NCI-H1092 treated with DMSO at 0.1 percent for 48 hours (cell line): ENCODE measurements at places on chromosomes 5 and 9.
A peak's percentile ranks its signal among the peaks of the same experiment; 100 is the strongest.

- DNase-seq: no peak
These were observed 5.9 kb upstream of the RHOBTB3 start for GRCh38 chr5:95725071-95725820.

DNA sequence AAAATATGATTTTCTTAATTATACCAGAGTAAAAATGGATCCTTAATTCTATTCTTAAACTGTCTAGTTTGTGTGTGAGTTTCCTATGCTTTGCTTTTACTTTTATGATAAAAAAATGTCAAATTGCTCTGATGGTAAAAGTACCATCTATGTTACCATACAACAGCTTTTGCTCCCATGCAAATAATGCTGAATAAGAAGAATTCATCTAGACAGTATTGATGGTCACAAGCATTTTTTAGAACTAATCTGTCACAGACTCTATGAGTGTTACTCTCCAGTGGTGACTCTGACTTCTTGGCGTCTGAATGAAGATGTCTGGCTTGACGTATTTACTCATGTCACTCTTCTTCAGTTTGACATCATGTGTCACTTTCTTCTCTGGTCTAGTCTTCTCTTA is 608.1 kb upstream of the RORB start:
- DNase-seq: no peak

- no peak for DNase-seq
These were observed 51.5 kb downstream of the ZFAND5 start for GRCh38 chr9:72313507-72313906.

DNA sequence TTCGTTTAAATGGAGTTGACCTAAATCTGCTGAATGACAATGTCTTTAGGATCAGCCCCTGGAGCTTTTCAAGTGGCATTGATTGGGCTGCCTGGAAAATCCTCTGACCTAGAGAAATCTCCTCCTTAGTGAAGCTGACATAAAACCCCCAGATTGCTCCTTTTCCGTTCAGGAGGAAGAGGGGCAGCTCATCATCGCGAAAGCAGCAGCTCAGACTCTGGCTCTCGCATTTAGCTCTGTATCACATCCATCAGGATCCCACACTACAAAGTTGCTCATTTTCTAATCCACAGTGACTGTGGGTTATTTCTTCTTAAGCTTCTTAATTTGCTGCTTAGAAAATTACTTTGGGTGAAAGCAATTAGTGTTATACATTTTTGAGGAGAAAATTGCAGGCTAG is 373.7 kb downstream of the ENC1 start:
- no peak for DNase-seq

DNA sequence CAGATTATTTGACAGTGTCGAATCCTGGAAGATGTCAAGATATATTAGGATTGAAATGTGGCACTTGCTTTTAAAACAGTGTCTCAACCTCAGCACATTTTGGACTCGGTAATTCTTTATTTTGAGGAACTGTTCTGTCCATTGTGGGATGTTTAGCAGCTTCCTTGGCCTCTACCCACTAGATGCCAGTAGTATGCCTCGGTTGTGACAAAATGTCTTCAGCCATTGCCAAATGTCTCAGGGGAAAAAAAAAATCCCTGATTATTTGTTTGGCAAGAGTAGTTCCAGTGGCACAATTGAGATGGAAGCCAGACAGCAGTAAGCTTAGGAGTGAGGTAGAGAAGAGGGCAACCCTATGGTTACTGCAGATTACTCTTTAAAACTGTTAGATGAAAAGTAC is 694.5 kb upstream of the RIOK2 start:
- DNase-seq: no peak

GRCh38 chr9:109199676-109200075 is 32.6 kb upstream of the FRRS1L start:
- DNase-seq: no peak

GRCh38 chr9:88418715-88419540 is 30.7 kb downstream of the SPIN1 start:
- DNase-seq: no peak

DNA sequence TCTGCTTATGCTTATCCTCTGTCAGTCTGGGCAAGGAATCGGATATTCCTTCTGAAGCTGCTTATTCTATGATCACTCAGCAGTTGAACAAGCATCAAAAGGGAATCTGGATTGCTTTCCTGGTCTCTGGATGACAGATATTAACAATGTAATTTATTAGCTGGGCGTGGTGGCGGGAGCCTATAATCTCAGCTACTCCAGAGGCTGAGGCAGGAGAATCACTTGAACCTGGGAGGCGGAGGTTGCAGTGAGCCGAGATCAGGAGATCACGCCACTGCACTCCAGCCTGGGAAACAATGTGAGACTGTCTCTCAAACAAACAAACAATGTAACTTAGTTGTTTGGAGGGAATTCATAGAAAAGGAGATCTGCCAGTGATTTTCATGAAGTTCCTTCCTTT is 45.4 kb downstream of the DMRT1 start:
- DNase-seq: no peak

DNA sequence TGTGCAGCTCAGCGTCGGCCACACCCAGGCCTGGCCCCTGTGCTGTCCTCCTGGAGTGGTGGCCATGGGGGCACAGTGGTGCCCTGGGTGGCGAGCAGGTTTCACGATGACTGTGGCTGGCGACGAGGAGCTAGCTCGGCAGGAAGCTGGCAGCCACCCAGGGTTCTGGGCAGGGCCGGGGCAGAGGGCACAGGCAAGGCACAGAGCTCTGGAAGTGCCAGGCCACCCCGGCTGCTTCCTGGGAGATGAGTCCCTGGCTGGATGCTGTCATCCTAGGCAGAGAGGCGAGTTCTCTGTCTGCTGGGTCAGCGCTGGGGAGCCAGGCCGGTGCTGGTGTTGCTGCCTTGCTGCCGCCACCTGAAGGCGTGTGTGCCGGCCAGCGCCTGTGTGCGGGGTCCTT is 51.7 kb downstream of the RXRA start:
- DNase-seq: no peak

- no peak for DNase-seq
These were observed 14.6 kb upstream of the CFAP95 start for GRCh38 chr9:69805962-69806515.

DNA sequence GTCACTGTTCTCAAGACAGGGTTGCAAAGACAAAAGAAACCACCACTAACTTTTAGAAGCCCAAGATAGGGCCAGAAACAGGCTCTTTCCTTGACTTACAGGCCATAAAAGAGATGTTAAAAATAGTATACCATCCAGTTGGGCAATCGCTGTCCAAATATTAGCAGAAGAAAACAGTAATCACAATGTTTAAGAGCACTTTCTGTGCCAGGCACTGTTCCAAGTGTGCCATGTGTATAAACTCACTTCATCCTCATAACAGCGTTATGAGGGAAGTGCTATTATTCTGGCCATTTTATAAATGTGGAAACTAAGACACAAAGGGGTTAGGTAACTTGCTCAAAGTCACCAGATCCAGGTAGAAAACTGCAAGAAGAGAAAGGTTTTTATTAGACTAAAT is 111.7 kb downstream of the KCNN2 start:
- DNase-seq: peak; percentile 22

DNA sequence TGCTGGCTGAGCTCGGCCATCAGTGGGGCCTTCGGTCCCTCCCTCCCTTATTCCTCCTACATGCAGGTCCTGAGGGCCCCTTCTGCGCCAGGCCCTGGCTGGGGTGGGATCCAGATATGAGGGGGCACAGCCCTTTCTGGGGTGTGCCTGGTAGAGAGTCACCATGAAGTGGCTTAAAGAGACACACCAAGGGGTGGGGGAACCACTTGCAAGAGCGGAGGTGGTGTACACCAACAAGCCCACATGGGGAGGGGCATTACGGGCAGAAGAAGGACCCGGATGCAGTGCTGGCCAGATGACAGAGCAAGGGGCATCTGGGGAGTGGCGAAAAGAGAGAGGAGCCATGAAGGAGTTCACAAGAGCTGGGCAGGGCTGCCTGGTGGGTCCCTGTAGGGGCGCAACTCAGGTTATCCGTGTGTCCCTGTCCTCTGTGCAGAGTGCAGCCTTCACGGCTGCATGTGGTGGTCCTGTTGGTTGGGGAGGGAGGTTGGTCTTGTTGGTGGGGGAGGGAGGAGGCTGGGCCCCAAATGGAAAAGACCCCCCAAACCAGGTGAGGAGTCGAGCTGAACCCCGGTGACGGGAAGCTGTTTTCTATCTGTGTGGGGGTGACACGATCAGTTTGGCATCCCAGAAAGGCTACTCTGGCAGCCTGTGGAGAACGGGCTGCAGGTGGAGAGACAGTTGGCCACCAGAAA is 158.1 kb downstream of the DAB2IP start:
- DNase-seq: no peak

- DNase-seq: no peak
These were observed 113.7 kb upstream of the EPB41L4A start for GRCh38 chr5:112532654-112533360.

DNA sequence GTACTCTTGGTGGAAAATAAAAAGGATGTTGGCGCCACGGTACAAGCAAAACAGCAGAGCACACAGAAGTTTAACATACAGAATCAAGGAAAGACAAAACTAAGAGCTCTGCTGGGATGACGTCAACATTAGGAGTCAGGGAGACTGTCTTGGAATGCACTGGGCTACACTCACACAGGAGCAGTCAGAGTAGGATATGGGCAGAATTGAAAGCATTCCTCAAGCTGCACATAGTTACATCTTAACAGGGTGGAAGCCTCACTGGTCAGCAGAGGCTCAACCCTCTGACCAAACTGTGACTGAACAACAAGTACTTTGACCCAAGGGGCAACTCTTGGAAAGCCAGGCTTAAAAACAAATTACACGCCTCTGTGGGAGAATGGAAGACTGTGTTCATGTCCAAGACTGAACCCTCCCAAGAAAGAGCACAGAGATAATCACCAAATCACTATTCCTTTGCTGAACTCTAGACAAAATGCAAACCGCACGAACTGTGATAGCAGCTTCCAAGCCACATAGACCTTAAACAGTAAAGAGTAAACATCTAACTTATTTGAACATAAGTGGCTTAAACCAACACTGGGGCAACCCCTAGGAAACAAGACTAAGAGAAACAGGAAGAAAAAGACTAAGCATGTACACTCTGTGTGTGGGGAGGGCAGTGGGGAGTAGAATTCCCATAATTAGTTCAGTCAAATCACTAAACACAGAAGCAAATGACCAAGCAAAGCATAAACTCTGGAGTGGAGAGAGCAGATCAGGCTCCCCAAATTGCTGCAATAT is 772.7 kb downstream of the PRELID2 start:
- no peak for DNase-seq

- peak; percentile 12 for DNase-seq
These were observed at the start of gene FOXE1 for GRCh38 chr9:97853056-97853843. FOXE1 (plus strand) TSS chr9:97853226; CDS start chr9:97853915, 689 bp downstream.

DNA sequence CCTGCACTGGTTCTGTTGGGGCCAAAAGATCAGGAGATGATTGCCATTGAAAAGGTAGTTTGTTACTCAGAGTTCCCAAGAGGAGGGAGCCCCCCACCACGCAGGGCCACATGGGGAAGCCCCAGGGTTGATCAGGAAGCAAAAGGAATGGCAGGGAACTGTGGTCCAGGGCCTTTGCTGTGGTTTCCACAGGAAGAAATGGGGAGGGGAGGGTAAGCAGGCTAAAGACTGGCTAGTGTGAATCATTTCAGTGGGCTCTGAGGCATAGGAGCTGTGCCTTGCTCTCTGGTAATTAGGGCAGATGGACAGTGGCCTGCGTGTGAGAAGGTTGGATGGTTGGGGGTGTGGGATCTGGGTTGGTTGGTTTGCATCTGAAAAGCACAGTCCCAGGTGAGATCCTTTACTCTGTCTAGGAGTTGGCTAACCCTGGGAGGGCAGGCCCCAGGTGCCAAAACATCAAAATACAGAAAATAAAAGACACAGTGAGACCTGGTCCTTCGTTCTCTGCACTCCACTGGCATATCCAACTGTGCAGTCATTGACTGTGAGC is 66.1 kb downstream of the PTPDC1 start:
- no peak for DNase-seq

DNA sequence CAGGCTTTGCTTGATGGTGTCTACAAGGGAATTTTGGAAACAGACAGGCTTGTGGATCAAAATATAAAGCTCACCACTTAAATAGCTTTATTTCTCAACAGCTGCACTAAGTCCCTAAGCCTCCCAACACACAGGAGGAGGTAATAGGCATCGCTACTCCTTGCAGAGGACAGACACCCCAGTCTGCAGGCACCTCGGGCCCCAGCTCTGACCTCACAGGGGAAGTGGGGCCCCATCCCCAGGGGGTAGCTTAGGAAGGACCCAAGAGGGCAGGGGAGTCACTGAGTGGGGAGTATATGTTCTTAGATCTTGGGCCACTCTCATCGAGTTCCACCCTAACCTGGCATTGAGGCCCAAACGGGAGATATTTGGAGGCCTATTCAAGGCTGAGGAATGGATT is 66.7 kb upstream of the XPA start:
- no peak for DNase-seq

- DNase-seq: no peak
These were observed 125.7 kb downstream of the NIPBL start for GRCh38 chr5:37002176-37002751.

- no peak for DNase-seq
These were observed 136.8 kb upstream of the LPCAT1 start for GRCh38 chr5:1660511-1660910.

DNA sequence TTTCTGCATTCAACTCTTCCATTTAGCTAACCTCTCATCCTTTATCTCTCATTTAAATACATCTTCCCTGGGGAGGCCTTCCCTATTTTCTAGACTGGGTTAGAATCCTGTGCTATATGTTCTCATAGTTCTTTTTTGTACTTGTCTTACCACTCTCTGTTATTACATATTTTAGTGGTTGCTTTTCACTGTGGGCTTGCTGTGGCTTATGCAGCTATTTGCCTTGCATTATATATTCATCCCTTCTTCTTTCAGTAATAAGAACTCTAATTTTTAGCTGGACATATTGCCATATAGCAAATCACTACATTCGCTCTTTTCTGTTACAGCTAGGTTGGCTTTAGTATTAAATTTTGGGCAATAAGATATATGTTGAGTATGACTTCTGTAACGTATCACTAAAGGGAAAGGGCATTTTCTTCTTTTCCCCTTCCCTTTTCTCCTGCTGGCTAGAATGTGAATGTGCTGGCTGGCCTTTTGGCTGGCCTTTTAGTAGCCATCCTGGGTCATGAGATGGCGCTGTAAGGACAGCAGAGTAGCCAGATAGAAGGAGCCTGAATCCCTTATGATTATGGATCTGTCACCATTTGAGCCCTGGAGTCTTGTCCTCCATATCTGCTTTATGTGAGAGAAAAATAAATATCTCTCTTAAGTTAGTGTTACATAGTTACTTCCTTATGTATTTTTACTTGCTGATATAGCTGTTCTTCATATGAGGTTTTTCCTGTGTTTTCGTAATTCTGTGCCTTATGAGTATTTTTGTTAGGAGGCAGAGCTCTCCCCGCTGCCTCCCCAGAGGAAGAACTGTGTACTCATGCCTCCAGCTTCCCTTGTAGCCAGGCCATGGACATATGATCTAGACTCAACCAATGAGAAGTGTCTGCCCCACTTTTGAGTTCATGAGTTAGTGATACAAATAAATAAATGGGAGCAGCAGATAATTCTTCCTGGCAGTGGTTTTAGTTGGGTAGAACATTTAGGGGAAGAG is 65.8 kb downstream of the NDUFAF2 start:
- DNase-seq: no peak

- no peak for DNase-seq
These were observed 135.9 kb downstream of the COL23A1 start for GRCh38 chr5:178454303-178454702.
